ENCODE measurements at places on chromosomes 1 and 21.

DNA sequence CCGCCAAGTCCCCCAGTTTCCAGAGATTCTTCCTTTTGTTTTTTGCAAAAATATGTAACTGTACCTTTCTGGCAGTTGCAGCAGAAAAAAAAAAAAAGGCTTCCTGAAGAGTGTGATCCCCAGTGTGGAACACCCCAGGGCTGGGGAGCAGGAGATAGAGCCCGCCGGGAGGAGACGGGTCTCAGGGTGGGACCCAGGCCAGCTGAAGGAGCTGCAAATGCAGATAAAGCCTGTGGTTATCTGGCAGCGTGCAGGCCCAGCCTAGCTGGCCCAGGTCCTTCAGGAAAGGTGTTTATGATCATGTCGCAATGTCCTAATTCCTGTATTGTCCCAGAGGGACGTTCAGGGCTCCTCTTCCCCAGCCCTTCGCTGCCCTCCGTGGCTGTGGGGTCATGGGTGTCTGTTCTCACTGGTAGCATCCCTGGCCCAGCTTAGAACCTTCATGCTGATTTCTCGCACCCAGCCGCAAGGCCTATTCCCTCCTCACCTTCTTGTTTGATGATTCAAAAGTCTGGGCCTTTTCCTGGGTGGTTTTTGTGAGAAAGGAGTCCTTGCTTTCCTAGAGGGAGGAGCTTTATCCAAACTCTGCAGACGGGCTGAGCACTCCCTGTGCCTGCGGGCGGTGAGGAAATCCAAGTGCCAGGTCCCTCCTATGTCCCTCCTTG lies 26.2 kb downstream of the RNF187 start:
- no peak for DNase-seq

DNA sequence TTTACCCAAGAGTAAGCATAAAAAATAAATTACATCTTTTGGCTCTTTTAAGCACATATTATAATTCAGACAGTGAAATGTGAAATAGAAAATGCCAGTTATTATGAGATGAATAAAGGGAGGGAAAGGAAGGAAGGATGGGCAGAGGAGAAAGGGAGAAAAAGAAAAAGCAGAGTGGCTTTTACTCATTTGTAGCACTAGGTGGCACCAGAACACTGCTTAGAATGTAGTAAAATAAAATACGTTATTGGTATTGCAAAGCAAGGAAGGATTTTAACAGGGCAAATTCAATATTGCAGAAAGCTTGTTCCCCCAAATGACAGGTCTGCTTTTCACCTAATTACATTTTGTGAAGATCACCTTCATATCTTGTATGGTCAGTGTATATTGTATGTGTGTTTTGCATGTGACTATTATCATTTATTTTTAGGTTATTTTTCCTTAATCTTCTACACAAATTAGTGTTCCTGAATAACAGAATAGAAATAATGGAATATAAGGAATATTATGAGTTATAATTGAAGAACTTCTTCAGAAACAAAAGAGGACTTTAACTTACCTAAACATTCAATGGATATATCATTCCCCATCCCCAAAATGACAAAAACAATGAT lies 9.1 kb upstream of the PCNX2 start:
- DNase-seq: no peak

GRCh38 chr1:34639701-34640100 lies 115.1 kb upstream of the GJB5 start:
- no peak for DNase-seq

GRCh38 chr1:82538876-82539275 lies 738.1 kb downstream of the ADGRL2 start:
- no peak for DNase-seq

DNA sequence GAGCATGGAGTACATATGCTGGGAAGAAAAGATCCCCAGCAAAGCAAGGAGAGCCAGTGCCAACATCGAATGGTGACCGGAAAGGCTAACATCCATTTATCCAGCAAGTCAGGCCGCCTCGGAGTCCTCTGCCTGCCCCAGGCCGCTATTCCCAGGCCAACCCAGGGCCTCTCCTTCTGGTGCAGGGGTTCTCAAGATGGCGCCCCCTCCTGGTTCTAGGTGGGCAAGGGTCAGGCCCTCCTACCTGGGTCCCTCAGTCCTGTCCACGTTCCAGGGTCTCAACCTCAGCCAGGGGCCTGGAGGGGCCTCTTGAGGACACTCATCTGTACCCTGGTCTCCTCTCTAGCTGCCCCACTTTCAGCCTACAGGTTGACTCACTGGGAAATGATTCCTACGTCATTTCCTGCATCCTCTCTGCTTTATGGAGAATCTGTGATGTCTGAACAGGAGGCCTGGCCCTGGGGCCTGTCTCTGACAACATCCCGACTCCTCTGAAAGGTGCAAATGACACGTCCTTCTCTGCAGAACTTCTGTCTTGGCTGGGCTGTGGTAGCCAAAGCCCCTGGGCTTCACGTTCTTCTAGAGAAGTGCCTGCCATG lies 145.3 kb downstream of the PSMG1 start:
- no peak for DNase-seq

- no peak for DNase-seq
Measured at GRCh38 chr1:111615870-111616715, 3.5 kb upstream of the RAP1A start.

- no peak for DNase-seq
Measured at GRCh38 chr1:200427744-200428143, 17.9 kb upstream of the ZNF281 start.

GRCh38 chr1:110688514-110688913 lies 13.8 kb upstream of the KCNA3 start:
- no peak for DNase-seq

- peak; percentile 81 for DNase-seq
Measured at GRCh38 chr1:156385534-156386031, 16.6 kb downstream of the RHBG start.

DNA sequence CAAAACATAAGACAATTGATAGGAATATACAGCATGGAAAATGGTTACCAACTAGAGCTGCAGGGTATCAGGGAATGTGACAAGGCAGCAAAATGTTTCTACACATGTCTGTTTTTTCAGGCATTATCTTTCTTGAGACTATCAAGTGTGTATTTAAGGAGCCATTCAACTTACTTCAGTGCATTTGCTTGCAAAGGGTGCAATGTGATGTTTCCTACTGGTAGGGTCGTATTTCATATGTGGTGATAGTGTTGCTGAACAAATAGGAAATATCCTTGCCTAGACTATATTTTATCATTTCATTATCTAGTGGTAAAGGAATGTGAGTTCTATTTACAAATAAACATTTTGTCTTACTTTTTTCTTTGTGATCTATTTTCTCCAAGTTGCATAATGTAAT lies 42.4 kb downstream of the PTPRC start:
- DNase-seq: no peak

- DNase-seq: no peak
Measured at GRCh38 chr1:70459496-70460225, 48.6 kb downstream of the CTH start.

- DNase-seq: no peak
Measured at GRCh38 chr21:43983390-43983789, 28.7 kb upstream of the TRAPPC10 start.

DNA sequence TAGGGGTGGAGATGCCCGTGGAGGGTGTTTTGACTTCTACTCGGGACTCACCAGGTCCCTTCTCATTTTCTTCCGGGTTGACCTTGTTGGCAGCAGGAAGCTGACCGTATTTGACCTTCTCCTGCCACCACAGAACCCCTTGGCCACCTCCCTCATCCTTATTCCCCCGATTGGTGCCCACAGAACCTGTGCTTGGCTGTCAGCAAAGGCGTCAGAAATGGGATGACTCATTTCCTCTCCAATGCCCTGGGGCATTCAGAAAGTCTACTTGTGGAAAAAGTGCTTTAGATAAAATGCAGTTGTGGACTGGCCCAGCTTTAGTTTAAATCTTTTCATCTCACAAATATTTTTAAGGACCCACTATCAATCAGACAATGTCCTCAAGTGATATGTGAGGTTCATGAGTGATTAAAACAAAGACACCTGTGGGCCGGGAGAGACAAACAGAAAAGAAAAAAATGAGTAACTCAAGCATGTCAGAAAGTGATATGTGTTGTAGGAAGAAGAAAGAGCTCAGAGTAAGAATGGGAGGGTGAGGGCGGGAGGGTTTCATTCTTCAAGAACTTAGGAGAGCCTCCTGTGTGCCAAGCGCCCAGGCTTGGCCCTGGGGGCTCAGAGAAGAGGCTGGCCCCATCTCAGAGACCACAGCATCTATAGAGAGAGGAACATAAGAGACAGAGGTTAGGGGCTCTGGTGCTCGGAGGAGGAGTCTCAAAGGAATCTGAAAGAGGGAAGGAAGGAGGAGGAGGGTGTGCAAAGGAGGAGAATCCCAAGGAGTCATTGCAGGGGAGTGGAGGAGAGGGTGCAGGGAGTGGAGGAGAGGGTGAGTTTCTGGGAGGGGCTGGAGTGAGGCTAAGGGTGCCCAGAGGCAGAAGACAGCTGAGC lies 221.6 kb upstream of the VAMP3 start:
- peak; percentile 68 for DNase-seq

DNA sequence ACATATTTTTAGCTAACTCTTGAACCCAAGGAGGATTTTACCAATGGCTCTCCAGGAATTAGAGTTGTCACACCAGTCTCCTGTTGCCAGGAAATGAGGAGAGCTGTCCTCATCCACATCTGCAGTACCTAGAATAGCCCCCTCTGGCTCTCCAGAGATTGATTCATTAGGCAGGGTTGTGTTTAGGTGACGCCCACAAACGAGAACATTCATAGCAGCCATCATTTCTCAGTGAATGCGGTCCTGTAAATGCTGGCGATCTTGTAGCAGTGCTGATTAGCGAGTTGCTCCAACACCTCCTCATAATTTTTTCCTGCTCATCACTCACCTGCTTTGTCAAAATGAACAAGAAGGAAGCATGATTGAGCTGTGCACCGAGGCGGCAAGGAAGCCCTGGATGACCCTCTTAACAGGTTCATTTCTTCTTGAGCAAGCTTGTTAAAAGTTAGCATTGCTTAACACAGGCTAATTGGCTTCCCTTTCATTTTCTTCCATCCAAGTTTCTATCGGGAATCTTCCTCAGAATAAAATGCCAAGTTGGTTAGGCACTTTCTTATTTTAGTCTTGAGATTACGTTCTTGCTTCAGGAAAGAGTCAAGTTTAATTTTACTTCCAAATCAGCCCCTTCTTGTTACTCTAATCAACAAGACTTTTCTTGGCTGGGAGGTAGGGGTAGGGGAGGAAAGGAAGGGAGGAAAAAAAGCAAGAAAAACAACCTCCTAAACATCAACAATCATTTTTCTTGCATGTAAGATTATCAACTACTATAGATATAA lies 16.5 kb upstream of the KLHDC8A start:
- DNase-seq: no peak

GRCh38 chr1:54230507-54231339 lies 30.8 kb downstream of the MRPL37 start:
- DNase-seq: peak; percentile 57

GRCh38 chr1:247216261-247216660 lies 39.6 kb upstream of the VN1R5 start:
- no peak for DNase-seq

- DNase-seq: no peak
Measured at GRCh38 chr21:46598581-46599572, 6.0 kb downstream of the S100B start.

- DNase-seq: no peak
Measured at GRCh38 chr1:211625040-211625439, 46.1 kb upstream of the SLC30A1 start.

DNA sequence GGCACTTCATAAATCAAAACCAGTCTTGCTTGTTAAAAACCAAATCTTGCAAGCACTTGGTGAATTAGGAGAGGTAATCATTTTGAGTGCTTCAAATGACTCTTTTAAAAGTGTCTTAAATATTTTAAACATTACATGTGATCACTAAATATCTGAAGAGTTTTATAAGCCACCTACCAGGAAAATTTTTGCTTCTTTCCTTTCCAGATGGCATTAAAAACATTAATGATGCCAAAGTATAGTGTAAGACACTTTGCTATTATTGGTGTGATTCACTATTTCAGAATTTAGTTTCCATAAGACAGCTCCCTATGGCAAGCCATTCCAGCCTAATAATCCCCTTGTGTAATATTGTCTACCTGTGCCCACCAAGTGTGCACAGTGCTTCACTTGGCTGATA lies 548.8 kb upstream of the ADAMTS5 start:
- no peak for DNase-seq

GRCh38 chr1:109793089-109793485 lies 29.4 kb upstream of the EPS8L3 start:
- no peak for DNase-seq

DNA sequence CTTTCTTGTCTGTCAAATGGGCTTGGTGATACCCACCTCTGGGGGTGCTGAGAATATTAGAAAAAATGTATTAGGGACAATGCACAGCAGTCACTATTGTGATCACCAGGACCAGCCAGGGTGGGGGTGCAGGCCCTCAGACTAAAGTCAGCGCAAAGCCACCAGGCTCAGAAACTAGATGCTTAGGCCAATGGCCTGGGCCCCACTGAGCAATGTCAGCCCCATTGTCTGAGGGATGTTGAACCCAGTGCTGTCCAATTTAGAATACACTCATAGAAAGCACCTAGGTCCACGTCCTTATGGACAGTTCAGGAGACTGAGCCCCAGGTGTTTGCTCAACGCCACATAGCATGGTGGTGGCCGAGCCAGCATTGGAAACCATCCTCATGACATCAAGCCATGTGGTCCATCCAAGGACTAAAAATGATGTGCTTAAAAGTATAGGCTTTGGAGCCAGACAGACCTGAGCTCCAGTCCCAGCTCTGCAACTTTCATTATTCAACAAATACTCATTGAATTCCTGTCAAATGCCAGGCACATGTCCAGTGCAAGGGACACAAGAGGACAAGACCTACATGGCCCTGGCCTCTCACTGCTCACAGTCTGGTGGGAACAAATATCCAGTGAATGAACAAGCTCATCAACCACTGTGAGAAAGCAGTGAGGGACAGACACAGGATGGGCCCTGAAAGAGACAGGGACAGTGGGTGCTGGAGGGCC lies 273.8 kb downstream of the MATN1 start:
- DNase-seq: no peak

DNA sequence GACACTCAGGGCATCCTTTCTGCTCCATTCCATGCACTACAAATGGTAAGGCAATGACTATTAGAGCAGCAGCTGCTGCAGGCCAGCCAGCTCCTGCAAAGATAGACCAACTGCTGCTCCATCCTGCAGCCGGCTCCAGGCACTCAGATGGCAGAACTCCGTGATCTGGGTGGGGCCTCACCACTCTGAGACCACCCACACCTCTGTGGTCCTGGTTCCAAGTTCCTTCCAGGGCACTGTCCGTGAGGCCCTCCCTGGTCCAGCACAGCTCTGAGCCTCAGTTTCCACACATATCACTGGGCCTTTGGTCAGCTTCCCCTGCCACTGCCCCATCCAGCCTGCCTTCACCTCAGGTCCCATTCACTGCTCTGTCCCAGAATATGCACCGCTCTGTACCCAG lies 114.7 kb downstream of the DMRTB1 start:
- no peak for DNase-seq

- no peak for DNase-seq
Measured at GRCh38 chr1:93593854-93594602, 87.6 kb downstream of the BCAR3 start.

GRCh38 chr1:48592330-48592729 lies 120.3 kb upstream of the SPATA6 start:
- DNase-seq: no peak

All from stimulated activated naive CD8-positive, alpha-beta T cell treated with anti-CD3 and anti-CD28 coated beads, Interleukin-15, Interleukin-2, amounts not matched to agents 100 U/mL and 50 U/mL, for 24 hours (primary cell).